ENCODE measurements at places on chromosomes 13 and 19.

DNA sequence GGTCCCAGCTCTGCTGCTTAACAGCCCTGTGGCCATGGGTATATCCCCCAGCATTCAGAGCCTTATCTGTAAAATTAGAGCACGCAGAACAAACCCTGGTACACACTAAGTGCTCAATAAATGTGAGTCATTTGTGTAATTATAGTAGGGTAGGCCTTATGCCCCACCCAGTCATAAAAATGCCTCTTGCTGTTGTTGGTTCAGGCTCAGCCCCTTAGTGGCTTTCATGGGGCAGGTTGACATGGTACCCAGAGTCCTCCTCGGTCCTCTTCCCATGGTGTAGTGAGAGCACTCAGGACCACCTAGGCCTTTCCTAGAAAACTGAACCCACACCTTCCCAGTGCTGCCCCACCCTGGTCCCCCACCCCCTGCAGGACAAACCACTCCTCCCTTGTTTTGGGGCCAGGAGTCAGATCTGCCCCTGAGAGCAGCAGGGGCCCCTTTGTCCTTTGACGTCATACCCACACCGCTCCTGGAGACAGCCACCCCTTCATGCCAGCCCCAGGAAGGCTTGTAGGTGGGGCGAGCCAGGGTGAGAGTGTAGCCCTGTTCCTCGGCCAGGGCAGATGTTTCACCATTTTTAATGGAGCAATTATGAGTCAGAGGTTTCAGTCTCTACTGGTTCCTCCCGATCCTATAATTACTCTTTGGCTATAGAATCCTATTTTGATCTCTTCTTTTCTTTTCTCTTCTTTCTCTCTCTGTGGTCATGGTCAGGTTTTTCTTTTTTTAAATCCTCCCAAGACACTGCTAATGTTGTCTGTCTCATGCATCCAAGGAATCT lies 36.8 kb downstream of the ACTN4 start:
- DNase-seq: peak; percentile 50

DNA sequence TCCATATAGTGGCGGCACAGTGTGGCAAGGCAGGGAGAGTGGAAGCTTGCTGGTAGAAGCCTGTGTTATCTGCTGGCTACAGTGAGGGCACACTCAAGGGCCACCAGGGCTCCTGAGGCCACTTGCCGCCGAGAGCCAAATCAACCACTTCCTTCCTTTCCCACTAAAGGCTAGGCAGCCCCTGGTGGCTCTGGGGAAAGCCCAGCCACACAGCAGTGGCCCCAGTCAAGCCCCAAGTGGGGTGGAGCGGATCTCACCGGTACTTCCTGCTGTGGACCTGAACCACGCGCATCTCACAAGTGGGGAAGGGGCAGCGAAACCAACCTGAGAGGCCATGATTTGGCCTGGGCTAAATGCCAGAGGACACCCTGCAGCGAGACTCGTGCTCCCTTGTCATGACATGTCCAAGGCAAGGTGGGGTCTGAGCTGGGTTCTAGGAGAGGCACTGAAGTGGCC lies 21.9 kb upstream of the SLC35E1 start:
- peak; percentile 52 for DNase-seq

DNA sequence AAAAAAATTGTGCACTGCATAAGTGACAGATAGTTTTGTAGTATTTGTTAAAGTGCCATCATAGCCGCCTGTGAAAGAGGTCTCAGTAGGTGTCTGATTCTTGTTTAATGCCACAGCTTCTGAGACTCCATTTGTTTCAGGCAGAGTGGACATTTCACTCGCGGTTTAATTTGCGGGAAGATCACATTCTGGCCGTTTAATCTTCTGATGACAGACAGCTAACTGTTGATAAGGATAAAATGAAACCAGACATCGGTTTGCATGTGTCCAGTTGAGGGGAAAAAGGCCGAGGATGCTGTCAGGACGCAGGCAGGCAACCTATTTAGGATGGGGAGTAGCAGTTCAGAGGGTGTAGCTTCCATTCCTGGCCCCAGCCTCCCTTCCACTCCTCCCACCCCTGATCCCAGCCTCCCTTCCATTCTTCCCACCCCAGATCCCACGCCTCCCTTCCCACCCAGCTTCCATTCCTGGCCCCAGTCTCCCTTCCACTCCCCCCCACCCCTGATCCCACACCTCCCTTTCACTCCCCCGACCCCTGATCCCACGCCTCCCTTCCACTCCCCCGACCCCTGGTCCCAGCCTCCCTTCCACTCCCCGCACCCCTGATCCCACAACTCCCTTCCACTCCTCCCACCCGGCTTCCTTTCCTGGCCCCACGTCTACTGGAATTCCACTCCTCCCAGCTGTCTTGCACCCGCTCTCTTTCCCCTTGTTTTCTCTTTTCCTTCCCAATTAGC lies 23.8 kb downstream of the ATP11A start:
- DNase-seq: no peak

- DNase-seq: no peak
Observed at GRCh38 chr19:41356984-41357739, 3.4 kb upstream of the TGFB1 start.

- no peak for DNase-seq
Observed at GRCh38 chr13:109024611-109025010, 395.2 kb downstream of the MYO16 start.

GRCh38 chr13:114285166-114285808 lies 3.9 kb downstream of the UPF3A start:
- no peak for DNase-seq

DNA sequence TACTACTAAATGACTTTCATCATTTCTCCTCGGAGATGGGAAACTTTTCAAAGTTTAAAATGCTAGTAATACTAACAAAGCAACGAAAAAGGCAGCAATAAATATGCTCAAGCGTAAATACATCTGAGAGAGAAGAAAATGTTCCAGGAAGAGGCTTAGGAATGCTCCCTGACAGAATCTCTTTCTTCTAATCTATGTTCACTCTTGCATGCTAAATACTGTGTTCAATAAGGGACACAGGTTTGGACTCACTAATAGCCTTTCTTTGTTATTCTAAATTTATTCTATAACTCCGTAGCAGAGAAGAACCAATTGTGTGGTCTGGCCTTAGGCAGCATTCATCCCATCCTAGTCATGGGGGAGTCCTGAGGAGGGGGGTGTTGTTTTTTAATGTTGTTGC lies 823.0 kb downstream of the PCDH9 start:
- no peak for DNase-seq

- no peak for DNase-seq
Observed at GRCh38 chr19:41136636-41137455, 22.6 kb downstream of the CYP2F1 start.

GRCh38 chr19:13622766-13623715 lies 116.8 kb upstream of the CACNA1A start:
- DNase-seq: no peak

DNA sequence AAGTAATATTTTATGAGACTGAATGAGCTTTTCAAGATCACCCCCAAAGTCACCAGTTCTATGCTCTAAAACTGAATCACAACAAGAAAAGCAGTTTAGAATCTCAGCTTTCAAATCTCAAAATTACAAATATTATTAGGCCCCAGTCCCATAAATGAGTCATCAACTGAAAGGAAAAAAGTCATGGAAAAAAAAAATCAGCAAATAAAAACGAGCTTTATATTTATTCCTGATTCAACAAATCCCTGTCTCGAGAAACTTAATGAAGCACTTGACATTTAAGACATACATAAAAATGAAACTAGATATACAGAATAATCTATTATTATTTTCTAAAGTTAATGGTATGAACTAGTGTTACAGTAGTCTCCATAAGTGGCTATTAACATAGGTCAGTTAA lies 203.0 kb downstream of the DIAPH3 start:
- no peak for DNase-seq

DNA sequence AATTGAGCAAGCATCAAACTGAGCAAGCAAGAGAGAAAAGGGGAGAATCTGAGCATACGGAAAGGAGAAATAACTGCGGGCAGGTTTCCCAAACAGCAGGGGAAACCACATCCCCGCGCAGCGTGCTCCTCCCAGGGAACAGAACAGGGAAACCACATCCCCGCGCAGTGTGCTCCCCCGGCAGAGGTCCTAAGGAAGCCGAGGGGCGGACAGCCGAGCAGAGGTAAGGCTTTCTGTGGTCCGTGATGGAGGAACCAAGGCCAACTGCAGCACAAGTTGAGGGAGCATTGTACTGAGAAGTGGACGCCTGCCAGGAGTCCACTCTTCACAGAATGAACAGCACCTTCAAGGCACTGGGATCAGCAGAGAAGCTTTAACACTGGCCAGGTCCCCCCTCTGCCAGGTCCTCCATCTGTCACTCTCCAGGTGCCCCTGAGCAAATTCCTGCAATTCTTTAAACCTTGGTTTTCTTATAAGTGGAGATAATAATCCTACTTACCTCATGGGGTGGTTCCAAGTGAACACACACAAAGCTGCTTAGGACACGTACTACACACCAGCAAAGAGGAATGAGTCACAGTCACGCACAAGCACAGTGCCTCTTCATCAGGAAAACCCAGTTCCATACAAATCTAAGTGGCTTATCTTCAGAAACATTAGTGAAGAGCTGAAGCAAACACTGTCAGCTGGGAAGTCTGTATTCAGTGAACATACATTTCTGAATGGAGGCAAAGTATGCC lies 23.0 kb upstream of the LAMP1 start:
- DNase-seq: no peak

GRCh38 chr19:36771261-36772231 lies 1.1 kb downstream of the ZNF850 start:
- no peak for DNase-seq

DNA sequence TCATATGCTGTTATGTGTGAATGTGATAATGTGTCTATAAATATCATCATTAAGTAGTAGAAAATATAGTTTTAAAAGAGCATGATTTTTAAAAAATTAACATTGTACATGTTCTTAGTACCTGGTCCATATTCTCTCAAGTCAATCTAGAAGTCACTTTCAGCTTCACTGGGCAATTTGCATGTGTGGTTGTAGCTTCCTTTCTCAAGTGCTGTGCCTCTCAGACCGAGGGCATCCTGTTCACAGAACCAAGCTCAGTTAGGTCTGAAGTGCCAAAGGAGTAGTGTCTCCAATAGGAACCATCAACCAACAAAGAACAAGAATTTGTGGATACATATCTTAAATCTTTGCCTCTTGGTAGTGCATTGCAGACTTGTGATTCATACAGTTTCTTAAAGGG lies 541.8 kb upstream of the SLC10A2 start:
- no peak for DNase-seq

DNA sequence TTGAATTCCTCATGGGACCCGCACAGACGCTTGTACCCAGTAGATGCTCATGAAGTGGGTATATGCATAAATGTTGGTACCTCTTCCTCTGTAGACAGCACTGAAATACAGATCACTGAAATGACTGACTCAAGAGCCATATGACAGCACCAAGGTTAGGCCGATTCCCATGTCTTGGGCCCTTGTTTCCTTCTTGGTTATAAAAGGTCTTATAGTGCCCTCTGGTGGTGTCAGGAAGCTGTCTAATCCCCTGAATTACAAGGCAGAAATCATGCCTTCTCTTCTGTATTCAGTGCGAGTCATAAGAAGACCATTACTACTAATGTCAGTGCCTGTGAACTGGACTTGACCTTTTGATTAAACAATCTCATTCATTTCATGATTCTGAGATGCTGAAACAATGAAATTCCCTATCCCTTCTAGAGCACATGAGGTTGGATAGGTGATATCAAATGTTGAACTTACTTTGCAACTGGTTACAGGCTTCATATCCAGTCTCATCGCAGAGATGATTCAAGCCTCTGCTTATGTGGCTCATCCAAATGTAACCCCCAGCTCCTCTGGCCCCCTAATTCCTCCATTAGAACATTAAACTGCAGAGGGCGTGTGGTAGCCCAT lies 59.7 kb downstream of the SPATA13 start:
- DNase-seq: peak; percentile 61

DNA sequence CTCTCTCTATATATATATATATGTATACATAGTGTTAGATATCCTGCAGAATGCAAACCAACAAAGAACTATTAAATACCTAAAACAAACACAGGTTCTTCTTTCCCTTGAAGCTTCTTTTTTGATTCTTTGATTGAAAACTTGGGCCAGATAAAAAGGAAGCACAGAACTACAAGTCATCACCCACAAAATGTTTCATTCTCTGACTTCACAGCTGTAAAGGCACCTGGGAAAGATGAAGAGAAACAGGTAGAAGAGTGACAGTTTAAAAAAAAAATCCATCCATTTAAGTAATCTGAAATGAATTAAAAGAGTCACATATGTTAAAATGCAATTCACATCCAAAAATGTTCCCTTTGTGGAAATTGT lies 90.7 kb upstream of the FNDC3A start:
- DNase-seq: no peak

DNA sequence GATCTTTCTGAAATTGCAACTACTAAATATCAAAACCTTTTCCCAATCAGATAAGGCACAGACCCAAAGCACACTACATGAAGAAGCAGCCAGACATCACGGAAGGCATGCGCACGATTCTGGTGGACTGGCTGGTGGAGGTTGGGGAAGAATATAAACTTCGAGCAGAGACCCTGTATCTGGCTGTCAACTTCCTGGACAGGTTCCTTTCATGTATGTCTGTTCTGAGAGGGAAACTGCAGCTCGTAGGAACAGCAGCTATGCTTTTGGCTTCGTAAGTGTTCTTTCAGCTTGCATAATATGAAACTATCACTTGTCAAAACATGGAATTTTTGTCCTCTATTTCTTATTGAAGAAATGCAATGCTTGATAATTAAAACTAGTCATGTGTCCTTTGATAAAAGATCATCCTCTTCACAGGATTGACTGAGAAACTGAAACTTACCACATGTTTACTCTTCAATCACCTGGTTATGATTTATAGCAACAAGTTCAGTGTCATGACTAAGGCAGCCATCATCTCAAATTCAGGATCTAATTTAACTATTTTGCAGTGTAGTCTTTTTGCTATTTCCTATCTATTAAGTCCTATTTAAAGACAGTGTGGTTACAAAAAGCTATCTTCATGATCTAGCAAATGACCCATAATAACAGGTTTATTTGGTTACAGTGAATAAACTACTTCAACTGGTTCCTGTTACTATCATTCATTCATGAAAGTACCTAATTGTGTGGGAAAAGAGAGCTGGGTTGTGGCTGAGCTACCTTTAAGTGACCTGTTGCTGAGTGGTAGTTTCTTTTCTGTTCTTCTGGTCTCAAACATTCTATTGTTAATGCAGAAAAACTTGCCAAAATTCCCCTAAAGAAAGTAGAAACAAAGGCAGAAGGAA lies 6.5 kb downstream of the CCNA1 start:
- DNase-seq: no peak

DNA sequence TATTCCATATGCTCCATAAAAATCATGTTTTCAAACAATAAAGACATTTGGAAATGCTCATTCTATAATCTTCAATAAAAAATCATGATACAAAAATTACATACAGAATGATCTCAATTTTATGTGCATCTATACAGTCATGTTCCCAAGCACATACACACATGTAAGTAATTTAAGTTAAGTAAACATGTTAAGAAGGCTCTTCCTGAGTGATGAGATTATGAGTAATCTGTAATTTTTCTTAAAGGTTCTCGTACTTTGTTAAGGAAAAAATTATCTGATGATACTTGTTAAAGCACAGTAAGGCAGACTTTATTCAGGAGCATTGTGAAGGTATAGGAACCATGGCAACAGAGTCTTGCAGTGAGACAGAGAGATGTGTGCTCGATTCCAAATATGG lies 30.0 kb upstream of the DLEU7 start:
- DNase-seq: no peak

DNA sequence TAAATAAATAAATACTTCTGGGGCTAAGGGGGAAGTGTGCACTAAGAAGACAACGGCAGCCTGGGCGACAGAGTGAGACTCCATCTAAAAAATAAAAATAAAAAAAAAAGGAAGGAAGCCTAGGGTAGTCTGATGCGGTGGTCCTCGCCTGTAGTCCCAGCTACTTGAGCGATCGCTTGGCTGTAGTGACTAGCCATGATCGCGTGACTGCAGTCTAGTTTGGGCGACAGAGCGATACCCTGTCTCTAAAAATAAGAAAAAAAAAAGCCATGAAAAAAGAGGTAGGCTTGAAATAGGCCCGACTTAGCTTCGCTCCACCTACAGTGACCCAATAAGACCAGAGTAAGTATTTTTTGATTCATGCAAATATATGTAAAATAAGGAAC lies 661 bp upstream of the BABAM1 start:
- DNase-seq: no peak
